ENCODE measurements at places on chromosomes 7 and 10.

- DNase-seq, result no peak
Measured at GRCh38 chr7:130063036-130063435, 7.3 kb upstream of the KLHDC10 start.

DNA sequence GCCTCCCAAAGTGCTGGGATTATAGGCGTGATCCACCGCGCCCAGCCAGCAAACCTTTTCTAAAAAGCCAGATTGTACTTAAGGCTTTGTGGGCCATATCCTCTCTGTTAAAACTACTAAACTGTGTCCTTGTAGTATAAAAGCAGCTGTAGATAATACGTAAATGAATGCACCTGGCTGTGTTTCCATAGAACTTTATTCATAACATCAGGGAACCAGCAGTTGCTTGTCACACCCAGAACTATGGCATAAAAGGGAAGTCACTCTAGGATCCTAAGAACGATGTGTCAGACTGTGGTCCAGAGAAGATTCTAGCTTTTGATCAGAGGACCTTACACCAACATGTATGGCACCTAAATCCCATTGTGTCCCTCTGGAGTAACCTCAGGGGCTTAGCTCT lies 63.0 kb downstream of the DENND2A start:
- no peak for DNase-seq

GRCh38 chr10:67297637-67298181 lies 371.9 kb downstream of the LRRTM3 start:
- DNase-seq, result no peak

- DNase-seq, result no peak
Measured at GRCh38 chr7:33597181-33597580, 308.2 kb upstream of the BMPER start.

- DNase-seq, result no peak
Measured at GRCh38 chr10:88037623-88038022, 174.2 kb downstream of the PTEN start.

DNA sequence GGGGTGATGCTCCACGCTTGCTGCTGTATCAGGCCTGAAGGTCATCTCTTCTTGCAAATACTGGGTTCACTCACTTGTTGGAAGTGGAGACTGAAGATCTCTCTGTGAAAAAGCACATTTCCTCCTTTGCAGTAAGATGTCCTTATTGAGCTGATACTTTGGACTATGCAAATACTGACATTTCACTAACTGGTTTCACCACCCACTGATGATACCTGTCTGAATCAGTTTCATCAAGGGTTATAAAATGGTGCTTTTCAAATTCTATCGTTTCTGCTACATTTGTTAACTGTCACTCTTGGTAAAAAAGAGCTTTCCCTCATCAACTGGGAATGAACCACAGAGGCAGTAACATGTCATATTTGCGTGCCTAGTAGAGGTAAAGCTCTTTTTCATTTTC lies 35.5 kb downstream of the RAB19 start:
- DNase-seq, result no peak

- no peak for DNase-seq
Measured at GRCh38 chr7:152074673-152075072, 49.2 kb downstream of the GALNT11 start.

DNA sequence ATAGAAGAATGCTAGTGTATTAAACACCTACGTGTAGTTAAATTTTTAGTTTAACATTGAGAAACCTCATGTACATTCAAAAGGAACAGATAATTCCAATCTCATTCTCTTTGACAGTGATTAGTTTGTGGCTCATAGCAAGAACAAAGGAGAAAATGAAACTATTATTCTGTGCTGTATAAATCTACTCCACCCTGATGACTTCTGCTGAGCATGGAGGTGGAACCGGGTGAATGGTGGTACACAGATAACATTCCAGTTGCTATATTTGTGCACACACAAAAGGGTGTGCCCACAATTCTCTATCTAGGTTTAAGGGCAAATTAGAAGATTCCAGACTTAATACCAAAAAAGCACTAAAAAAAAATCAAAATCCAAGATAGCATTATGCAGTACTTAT lies 17.0 kb upstream of the RALA start:
- DNase-seq, result no peak

- DNase-seq, result no peak
Measured at GRCh38 chr7:82694022-82694421, 250.4 kb upstream of the CACNA2D1 start.

Measured in DMS79 treated with DMSO at 0.1 percent for 48 hours (cell line).